Endothelial cell (in vitro differentiated cells): ENCODE measurements at places on chromosomes 4 and X. TPM values are rescaled to one million over a fixed set of nuclear protein-coding genes. Genes with fewer than 3 reads are reported as not detected.

DNA sequence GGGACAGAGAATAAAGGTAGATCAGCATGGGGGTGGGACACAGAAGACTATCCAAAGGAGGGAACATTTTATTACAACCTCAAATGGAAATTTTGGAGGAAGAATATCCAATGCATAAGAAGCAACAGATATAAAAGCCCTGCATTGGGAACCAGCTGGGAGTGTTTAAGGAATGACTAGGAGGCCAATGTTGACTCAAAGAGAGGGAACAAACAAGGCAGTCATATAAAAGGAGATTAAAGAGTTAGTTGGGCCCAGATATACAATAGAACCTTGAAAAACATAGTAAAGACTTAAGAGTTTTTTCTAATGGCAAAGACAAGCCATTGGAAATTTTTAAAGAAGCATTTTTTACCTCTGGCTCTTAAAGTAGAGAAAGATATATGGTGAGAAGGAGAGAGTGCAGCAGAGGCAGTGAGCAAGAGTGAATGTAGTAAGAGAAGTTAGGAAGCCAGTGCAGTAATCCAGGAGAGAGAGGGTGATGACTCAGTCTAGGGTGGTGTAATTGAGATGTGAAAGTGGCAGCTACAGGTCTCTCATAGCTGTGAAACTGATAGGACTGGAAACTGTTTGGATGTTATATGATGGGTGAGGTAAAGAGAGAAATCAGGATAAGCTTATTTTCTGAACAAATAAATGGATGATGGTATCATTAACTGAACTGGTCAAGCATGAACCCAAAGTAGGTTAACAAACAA, 182.2 kb upstream of the ATOH1 start:
- DNase-seq: no peak

DNA sequence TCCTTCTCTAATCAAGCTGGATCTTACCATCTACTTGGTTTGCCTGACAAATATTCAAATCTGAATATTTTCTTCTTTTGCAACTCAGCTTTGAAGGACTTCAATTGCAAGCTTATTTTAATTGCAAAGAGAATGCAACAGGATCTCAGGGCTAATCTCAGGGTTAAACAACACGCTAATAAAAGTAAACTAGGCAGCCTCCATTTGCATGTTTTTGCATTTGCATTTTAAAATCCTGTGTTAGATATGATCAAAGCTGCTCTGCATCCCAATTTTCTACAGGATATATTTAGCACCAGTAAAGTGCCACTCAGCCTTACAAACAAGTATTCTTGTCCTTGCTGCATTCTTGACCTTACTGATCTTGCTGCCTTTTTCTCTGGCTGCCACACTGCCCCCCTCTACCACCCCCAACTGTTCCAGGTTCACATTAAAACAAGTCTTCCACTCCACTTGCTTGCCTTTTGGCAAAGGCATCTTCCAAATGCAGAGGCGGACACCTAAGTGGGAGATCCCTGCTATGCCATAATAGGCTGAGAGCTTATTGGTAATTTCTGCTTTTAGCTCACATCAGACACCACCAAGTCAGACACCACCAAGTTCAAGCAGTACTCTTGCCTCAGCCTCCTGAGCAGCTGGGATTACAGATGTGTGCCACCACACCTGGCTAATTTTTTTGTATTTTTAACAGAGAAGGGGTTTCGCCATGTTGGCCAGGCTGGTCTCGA, 48.1 kb downstream of the GPRIN3 start:
- DNase-seq: no peak

GRCh38 chr4:6116696-6117285, 83.6 kb downstream of the JAKMIP1 start:
- no peak for DNase-seq

DNA sequence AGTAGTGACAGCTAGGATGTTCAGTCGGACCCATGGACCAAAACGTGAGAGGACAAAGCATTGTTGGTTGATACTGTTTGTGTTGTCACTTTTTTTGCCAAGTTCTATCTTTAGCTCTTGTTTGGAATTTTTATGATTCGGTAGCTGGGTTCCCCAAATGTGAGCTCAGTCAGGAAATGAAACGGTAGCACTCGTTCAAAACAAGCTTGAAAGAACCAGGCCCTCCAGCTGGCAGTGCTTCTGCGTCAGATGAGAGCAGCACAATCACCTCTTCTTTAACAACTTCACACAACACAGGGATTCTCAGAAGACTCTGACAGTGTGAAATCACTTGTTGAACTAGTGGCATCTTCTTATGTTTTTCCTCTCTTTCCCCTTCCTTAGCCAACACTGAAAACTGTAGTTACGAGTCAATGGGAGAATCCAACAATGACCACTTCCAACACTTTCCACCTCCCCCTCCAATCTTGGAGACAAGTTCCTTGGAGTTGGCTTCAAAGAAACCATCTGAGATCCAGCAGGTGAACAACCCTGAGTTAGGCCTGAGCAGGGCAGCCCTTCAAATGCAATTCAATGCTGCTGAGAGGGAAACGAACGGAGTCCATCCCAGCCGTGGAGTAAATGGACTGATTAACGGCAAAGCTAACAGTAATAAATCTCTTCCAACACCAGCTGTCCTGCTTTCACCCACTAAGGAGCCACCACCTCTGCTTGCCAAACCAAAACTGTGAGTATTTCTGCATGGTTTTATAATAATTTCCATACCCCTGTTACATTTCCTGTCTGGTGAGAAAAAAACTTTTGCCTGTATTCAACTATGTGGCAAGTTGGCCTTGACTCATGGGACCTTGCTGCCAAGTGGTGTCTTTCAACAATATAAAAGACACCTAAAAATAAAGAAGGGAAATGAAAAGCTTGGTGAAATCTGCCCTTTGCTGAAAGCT, 214.6 kb downstream of the PALLD start:
- no peak for DNase-seq

DNA sequence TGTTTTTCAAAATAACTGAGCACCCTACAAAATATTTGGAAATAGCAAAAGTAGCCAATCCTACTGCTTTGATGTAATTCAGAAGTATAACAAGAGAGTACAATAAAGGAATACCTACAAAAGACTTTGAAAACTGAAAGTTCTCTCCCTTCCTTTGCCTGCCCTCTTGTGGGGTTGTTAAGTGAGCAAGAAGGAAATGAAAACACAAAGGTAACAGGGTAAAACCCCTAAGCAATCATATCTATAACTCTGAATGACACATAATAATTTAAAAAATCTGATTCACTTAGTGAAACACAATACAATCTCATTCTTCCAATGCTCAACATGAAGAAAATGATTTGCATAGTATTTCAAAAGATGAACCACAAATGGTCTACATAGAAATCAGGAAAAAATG, 98.2 kb downstream of the FRYL start:
- no peak for DNase-seq

DNA sequence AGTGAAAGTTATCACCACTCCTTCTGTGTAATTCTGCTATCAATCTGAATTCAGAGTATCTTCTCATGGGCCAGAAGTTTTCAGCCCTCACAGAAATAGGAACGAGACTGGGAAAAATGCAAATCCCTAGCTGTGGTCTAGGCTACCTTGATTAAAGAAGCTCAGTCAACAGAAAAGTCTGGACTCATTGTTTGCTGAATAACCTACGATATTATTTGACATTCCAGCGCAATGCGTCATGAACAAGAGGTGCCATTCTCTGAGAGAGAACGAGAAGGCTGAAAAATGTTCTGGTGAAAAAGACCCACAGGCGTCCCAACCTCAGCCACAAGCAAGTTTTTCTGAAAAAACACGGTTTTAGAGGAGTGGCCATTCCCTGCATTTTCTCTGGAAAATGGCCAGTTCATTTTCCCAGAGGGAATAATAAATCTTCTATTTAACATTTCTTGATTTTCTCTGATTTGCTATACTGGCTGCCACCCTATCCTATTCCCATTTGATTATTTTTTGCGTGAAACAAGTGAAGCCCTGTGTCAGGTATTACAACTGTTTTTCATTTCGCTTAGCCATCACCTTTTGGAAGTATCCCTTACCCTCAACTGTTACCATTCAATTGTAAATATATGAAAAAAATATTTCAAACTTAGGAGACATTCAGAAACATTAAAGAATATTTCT, 1117.6 kb upstream of the PRKX start:
- DNase-seq: no peak

GRCh38 chr4:168777277-168777965, 232.6 kb downstream of the CBR4 start:
- DNase-seq: no peak

DNA sequence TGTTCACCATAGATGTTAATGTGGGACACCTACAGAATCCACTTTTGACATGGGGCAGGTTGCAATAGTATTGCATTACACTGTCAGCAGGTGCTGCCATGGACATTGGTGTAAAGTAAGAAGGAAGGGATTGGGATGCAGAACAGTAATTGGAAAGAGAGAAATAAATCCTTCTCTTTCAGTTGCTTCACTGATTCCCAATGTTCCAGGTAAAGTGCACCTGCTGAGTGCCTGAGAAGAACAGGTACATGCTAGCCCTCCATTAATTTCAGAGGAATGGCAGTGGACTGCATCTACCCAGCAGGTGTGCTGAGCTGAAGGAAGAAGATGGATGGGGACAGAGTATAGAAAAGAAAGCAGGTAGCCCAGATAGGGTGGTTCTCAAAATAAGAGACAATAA, 248.5 kb downstream of the TENM3 start:
- no peak for DNase-seq

DNA sequence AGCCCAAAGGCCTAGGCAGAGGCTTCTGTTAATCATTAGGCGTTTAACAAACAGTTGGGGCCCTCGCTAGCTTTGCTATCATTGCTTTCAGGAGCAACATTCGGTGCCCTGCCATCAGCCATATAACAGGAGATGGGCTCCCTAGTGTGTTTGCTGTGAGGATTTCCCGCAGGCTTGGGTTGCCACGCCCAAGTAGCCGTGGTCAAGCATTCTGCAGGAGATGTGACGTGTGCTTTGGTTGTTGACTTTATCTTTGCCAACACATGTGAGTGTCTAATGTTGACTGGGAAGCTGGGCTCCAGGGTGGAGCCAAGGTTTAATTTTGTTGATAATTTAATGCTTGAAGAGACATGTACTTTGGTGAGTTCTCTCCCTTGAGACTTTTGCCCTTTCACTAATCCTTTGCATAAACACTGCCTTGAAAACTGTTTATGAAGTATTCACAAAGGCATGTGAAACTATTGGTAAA, 184.6 kb upstream of the KIT start:
- DNase-seq: no peak

- DNase-seq: no peak
Observed at GRCh38 chrX:19947612-19948011, 43.2 kb downstream of the BCLAF3 start.

GRCh38 chr4:1368421-1369090, 21.5 kb downstream of the UVSSA start:
- DNase-seq: no peak

GRCh38 chr4:661231-661630, 12.8 kb downstream of the ATP5ME start:
- no peak for DNase-seq

GRCh38 chr4:38230821-38231563, 270.8 kb downstream of the PTTG2 start:
- DNase-seq: no peak

TSPAN6 gene
- 52.2 TPM for total RNA-seq

DNA sequence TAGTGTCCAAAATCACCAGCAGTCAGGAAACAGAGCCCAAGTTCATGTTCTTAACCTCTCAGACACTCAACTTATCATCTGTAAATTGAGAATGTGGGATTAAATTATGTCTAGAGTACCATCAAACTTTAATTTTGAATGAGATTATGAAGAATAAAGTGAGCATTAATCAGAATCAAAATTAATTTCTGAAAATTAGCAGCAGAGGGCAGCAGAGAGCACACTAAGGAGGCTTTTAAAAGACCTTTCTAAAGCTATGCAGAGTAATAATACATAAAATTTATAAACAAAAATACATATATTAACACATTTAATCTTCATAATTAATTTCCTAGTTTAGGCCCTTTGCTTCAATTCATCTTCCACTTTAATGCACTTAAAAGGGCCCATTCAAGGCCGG, 7.1 kb downstream of the TASL start:
- no peak for DNase-seq

- no peak for DNase-seq
Observed at GRCh38 chrX:33211356-33212260, at the start of gene DMD. Gene DMD, minus strand, starts transcription at chrX:33211549. Its CDS starts 237 bp downstream, at chrX:33211312.

PTTG2 gene
- not detected for total RNA-seq

TBX22 gene
- 0.36 TPM for total RNA-seq
